Activated CD4-positive, alpha-beta T cell treated with anti-CD3 and anti-CD28 coated beads for 4 hours (primary cell): ENCODE measurements at places on chromosomes 11 and 22.

- no peak for DNase-seq
Measured at GRCh38 chr22:27306771-27307170, 494.8 kb downstream of the MN1 start.

GRCh38 chr11:131838016-131838415 lies 467.6 kb downstream of the NTM start:
- DNase-seq: no peak

GRCh38 chr22:41842996-41843970 lies 10.4 kb downstream of the SREBF2 start:
- no peak for DNase-seq

- DNase-seq: no peak
Measured at GRCh38 chr11:119347242-119347641, 737 bp upstream of the MFRP start.

- no peak for DNase-seq
Measured at GRCh38 chr11:36230779-36231699, 58.2 kb downstream of the COMMD9 start.
